ENCODE measurements at places on chromosomes 2 and 18.

DNA sequence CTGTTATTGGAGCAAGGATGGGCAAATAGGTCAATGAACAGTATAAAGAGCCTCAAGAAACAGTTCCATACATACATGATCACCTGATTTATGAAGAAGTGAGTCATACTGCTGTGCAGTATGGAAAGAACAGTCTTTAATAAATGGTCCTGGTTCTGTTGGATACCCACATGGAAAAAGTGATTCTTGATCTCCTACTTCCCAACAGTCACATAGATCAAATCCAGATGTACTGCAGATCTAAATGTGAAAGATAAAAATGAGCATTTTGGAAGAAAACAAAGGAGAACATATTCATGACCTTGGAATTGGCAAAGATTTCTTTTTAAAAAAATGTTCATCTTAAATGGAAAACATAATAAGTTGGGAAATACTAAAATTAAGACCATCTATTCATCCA lies 75.8 kb downstream of the CCDC148 start:
- DNase-seq: no peak

GRCh38 chr2:47075361-47076125 lies 79.6 kb downstream of the STPG4 start:
- no peak for DNase-seq

DNA sequence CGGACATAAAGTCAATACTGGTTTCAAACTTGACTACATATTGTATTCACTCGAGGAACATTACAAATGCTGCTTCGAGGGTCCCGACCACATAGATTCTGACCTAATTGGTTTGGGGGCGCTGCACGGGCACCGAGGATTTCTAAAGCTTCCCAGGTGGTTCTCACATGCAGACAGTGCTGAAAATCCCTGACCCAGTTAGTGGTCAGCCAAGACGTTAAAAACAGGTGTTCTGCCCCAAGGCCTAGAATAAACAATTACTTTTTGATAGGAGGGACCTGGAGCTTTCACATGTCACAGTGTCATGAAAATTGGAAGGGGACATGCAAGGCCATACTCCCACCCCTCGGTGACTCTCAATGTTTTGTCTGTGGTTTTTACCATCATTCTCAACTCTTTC lies 368.9 kb downstream of the RNF144A start:
- no peak for DNase-seq

DNA sequence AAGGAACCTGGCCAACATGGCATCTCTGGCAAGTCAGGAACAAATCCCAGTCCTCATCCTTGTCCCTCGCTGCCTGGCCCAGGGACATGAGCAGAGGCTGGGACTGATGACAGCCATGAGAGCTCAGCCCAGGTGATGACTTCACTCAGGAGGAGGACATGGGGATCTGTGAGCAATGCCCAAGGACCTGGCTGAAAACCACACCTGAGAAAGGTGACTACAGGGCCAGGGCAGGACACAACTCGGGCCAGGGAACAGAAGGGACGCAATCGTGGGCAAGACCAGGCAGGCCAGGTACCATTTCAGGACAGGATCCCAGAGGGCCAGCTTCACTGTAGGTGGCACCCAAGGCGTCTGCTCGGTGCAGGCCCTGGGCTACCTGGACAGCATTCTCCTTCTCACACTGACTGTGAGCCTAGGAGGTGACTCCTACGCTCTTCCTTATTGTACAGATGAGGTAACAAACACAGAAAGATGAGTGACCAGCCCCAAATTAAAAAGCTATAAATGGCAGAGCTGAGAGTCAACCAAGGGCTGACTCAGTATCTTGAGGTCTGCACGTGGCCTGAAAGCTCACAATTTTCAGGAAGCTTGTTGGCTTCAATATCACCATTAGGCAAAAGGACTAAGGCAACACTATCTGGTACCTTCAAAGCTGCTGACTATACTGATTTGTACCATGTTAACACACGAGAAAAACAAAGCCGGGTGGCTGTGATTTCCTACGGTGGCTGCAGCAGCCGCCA lies 141.1 kb downstream of the EIPR1 start:
- no peak for DNase-seq

- DNase-seq: no peak
These were observed 13.5 kb upstream of the IGFBP2 start for GRCh38 chr2:216619411-216620393.

GRCh38 chr18:9419956-9420631 lies 55.2 kb upstream of the RALBP1 start:
- DNase-seq: no peak

GRCh38 chr2:190119257-190119656 lies 56.7 kb upstream of the MSTN start:
- DNase-seq: no peak

DNA sequence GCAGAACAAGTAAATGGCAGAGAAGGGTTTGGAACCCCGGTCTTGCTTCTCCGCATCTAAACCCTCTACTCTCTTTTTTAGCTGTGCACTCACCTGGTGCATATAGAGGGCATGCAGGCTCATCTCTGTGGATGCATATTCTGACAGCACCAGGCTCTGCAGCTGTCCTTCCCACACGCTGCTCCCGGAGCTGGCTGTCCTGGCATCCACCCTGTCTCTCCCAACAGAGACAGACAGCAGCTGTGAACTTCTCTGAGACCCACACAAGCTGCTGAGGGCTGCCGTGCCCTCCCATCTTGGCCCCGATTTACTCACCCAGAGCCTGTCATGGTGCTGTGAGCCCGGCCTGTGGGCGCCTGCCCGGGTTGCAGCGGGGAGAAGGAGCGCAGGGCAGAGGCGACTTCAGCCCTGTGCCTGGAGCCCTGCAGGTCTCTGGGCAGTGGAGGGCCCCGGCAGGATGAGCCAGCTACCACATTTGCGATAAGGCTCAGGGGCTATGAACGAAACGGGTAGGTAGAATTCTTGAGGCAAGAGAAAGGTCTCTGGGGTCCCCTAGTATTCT lies 3.3 kb upstream of the ABCB6 start:
- DNase-seq: no peak

DNA sequence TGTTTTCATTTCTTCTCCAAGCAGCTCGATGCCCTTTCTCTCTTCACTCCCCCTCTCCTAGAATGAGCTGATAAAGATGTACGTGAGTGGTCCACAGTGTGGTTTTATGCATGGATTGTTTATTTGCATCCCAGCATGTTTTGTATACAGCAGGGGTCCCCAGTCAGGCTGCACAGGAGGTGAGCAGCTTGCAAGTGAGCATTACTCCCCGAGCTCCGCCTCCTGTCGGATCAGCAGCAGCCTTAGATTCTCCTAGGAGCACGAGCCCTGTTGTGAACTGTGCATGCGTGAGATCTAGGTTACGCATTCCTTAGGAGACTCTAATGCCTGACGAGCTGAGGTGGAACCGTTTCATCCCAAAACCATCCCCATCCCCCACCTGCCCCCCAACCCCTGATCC lies 262.6 kb downstream of the AGAP1 start:
- DNase-seq: no peak

DNA sequence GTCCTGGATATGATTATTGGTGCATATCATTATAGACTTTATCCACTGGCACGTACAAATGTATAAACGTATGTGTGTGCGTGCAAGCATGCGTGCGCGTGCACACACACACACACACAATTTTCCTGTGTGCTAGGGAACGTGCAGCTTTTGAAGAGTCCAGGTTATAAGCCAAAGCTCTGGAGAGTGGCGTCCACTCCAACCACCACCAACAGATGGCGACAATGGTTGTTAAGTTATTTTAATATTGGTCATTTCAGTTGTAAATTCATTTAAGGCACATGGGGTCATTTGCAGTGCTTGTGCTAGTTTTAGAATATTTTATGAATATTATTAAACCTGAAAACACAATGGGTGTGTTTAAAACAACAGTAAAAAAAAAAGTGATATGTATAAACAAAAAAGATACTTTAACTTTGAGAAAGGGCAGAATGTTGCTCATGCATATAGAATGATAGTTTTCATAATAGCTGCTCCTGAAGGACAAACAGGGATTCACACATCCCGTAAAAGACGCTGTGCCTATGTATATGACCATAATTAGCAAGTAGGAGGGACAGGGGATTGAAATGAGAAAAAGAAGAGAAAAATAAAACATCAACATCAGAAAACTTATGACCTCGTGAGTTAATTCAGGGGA lies 124.2 kb upstream of the ITGB6 start:
- DNase-seq: no peak
